ENCODE measurements at places on chromosomes 12 and 14.

DNA sequence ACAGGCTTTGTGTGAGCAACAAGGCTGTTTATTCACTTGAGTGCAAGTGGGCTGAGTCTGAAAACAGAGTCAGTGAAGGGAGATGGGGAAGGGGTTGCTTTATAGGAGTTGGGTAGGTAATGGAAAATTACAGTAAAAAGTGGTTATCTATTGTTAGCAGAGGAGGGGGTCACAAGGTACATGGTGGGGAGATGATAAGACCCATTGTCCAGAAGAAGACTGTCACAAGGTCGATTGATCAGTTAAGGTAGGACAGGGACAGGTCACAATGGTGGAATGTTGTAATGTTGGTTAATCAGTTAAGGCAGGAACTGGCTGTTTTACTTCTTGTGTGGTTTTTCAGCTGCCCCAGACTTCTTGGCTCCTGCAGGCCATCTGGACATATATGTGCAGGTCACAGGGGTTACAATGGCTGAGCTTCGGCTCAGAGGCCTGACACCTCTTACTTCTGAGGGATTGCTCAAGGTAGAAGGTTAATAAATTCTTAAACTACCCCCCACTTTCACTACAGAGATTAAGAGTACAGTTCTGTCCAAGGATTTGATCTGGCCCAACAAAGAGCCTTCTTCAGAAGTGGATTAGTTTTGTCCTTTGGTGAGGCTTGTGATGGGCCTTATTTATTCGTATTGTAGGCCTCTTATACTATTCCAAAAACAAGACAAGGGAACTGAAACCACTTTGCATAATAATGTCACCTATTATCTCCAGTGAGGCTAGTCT, 13.8 kb upstream of the DHRS4 start:
- DNase-seq = no peak

GRCh38 chr12:49902399-49903350, 1.0 kb downstream of the FAIM2 start:
- DNase-seq = no peak

GRCh38 chr14:102020058-102020971, 55.9 kb downstream of the DYNC1H1 start:
- DNase-seq = no peak

- no peak for DNase-seq
These were observed 73.9 kb downstream of the BMP4 start for GRCh38 chr14:53882684-53883083.

- no peak for DNase-seq
These were observed 7.6 kb upstream of the HOXC4 start for GRCh38 chr12:54045868-54046521.

DNA sequence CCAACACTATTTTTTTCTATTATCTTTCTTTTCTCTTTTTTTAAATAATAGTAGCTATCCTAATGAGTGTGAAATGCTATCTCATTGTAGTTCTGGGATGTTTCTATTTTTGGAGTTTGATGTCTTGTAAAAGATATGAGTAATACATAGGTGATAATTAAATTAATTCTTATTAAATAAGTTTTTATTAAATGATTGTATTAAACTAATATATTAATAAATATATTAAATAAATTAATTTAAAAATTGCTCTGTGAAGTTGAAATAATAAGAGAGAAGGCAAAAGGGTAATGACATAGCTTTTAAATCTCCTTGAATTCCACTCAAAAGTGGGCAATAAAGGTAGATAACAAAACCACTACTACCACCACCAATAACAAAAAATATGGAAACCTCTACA, 230.2 kb upstream of the SSTR1 start:
- no peak for DNase-seq

- DNase-seq = no peak
These were observed 25.4 kb downstream of the PDE3A start for GRCh38 chr12:20393707-20394106.

GRCh38 chr12:93908846-93909567, 231.8 kb downstream of the CRADD start:
- no peak for DNase-seq

DNA sequence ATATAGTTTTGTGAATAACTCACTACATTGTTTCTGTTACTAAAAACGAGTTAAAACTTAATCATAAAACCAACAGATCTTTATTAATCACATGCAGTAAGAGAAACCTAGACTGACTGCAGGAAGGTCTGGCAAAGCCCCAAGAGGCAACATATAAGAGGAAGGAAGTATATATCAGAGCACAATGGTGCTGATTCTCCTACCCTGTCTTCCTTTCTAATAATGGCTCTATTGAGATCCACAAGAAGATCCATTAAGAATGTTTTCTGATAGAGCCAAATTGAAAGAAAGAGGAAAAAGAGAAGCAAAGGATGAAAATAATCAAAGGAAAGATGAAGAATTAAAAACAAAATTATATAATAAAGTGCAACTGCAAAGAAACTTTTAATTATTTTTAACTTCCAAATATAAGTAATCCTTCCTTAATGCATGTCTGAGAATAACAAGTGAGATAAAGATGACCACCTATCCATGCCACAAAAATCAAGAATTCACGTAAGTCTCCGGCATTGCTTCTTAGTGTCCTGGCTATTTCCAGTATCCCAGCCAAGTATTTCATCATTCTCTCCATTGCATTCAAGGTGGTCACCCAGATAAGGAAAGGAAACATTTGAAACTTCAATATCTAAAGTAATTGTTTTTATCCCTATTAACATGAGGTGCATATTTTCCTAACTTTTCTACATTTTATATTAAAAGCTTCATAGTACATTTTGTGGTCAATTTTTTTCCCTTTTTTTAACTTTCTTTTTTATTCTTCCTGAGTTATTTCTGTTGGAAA, 62.2 kb downstream of the SOX5 start:
- DNase-seq = no peak

DNA sequence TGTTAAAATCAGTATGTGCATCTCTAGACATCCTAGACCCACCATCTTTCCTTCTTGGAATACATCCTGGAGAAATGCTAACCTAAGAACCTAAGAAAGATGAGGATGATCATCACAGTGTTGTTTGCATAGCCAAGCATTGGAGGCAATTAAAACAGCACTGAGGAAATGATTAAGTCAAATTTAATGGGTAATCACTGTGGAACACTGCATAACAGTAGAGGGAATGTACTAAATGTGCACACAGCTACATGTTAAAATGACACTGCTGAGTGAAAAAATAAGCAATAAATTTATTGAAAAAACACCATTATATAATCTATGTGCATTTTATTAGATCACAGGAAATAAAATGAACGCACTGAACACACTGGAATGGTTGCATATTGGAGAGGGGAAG, 987.1 kb upstream of the SEL1L start:
- DNase-seq = no peak

DNA sequence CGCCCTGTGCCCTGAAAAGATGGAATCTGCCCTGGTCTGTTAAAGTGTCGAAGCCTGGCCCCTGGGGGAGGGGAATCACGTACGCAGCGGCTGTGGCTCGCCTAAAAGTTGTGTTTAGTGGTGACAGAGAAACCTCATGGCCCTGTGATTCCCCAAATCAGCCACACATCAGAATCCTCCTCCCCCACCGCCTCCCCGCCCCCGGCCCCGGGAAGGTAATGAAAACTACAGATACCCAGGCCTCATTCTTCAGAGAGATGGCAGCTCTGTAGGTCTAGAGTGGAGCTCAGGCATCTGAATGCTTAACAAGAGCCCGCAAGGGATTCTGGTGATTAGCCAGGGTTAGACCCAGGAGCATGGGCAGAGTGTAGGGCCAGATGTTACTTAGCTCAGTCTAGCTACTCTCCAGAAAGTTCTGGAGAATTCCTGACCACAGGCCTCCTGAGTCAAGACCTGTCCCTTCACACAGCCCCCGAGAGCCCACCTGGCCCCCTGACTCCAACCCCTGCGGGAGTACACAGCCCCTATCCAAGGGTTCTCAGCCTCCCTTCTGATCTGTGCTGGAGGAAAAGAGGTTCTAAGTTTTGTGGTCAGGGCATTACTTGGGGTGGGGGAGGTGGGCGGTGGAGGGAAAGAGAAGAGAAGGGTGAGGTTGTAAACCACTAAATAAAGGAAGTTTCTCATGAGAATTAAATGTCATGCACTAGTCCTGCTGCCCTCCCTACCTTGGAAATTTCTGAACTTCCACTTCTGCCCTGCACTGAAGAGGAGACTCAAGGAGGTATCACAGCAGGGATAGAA, 114.8 kb downstream of the PLXNC1 start:
- DNase-seq = peak; percentile 29
